ENCODE measurements at places on chromosomes 1 and 21.

DNA sequence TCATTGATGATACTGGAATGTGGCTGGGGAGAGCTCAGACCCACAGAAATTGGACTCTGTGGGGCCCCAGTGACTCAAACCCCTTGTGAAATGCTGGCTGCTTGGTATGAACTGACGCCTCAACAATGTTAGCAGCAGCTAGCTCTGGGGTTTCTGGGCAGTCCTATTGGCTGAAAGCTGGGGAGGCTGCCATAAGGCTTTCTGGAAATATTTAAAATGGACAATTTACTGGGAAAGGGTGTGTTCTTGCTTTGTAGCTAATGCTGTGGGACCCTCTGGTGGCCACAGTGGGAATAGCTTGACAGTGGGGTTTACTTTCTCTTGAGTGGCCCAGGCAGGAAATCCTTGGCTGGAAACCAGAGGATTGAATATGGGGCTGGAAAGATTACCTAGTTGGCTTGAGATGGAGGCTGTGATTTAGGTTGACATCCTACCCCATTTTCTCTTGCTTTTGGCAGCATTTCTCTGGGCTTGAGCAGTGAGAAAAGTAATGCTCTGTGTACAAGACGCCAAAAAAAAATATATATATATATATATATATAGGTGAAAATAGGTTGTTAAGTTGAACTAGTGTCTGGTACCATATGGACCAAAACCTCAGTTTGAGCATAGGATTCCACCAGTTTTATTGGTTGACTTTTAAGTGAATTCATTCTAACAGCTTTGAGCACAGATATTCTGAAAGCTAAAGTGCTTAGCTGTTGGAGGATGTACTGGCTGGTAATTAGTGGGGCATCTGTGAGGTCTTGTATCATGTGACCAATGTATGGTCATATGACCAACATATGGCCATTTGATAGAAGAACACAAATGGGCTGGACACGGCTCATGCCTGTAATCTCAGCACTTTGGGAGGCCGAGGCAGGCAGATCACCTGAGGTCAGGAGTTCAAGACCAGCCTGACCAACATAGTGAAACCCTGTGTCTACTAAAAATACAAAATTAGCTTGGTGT is 8.2 kb upstream of the S100A10 start:
- DNase-seq, result peak; percentile 80

- DNase-seq, result no peak
Observed at GRCh38 chr1:201448990-201449389, 20.0 kb downstream of the PHLDA3 start.

- no peak for DNase-seq
Observed at GRCh38 chr21:28317177-28317950, 675.3 kb downstream of the LTN1 start.

DNA sequence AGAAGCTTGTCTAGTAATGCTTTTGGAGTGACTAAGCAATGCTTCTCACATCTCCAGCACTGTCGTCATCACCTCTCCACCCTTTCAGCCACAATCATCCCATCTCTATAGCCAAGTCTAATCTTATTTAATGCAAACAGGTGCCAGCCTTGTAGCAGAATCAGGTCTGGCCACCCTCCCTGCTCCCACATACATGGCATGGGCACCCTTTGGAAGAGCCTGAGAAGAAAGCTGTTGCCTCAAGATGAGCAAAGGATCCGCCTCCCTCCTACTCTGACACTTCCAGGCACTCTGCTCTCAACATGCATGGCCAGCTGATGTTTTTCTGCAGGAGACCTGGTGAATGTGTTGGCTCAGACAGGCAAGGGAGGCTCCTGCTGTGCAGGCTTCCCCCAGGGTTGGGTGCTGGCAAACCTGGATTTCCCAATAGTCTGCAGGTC is 113.1 kb upstream of the GRIK3 start:
- no peak for DNase-seq

- DNase-seq, result no peak
Observed at GRCh38 chr1:151012684-151013471, 4.6 kb downstream of the PRUNE1 start.

DNA sequence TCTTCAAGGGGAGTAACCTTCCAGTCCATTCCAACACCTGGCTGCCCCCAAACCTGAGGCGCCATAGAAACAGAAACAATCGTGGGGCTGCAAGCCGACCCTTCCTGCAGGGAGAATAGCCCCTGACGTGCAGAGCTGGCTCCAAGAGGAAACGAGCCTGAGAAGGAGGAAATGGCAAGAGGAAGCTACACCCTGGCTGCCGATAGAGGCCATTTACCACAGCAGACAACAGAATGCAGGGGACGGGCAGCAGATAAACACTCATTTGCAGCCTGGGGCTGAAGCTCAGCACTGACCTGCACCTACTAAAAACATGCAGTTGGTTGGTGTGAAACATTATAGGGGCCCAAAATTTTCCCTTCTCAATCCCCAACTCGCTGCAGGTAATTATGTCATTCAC is 8.7 kb upstream of the TDRD10 start:
- peak; percentile 24 for DNase-seq

GRCh38 chr21:42737951-42738590 is 84.7 kb downstream of the PDE9A start:
- DNase-seq, result peak; percentile 34

DNA sequence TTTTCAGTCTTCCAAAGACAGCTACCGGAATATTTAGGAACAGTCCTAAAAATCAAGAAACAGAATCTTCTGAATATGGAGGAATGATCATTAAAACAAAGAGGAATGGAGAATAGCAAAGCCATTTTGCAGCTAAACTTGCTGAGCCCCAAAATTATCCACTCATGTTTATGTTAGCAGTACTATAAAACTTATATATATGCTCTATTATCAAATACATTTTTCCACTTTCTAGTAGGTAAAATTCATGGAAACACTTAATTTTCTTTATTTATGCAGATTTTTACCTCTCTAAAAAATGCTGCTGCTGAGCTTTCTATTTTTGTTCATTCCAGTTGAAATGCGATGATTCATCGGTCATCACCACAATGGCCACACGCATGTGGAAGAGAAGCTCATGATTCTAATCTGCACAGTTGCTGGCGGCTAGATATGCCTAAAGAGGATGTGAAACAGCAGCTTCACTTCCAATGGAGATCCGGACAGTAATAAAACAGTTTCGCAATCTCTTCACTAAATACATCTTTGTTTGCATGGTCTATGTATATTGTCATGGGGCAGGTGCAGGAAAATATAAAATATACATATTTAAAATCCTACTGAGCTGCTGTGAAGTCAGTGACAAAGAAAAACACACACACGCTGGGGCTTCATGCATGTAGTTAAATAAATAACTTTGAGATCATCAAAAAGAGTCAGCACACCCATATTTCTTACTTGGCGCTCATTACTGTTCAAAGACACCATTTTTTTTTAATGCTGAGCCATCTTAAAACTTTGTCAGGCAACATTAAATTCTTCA is 292.2 kb downstream of the SMYD3 start:
- DNase-seq, result peak; percentile 64

Data from CD4-positive, alpha-beta T cell treated with Interleukin-1 beta for 1 hour (primary cell).